ENCODE measurements at places on chromosomes 3 and 15.

- DNase-seq = no peak
These were observed 115.2 kb upstream of the TLE3 start for GRCh38 chr15:70212963-70213315.

GRCh38 chr15:99954361-99955180 is 221.3 kb upstream of the LYSMD4 start:
- DNase-seq = no peak

GRCh38 chr15:31758126-31758525 is 272.2 kb upstream of the CHRNA7 start:
- no peak for DNase-seq

GRCh38 chr15:55802600-55803376 is 59.8 kb upstream of the PRTG start:
- DNase-seq = no peak

DNA sequence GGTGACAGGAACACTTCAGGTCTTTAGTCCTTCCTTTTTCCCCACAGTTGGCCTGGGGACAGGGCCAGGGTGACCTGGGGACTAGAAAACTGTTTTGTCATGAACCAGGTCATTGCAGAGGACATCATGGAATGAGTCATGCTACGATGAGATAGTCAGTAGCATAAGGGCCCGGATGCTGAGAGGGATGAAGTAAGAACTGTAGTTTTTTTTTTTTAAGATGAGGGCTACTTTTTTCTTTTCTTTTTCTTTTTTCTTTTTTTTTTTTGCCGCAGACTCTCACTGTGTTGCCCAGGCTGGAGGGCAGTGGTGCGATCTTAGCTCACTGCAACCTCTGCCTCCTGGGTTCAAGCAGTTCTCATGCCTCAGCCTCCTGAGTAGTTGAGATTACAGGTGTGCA is 8.0 kb downstream of the MAP2K5 start:
- no peak for DNase-seq

DNA sequence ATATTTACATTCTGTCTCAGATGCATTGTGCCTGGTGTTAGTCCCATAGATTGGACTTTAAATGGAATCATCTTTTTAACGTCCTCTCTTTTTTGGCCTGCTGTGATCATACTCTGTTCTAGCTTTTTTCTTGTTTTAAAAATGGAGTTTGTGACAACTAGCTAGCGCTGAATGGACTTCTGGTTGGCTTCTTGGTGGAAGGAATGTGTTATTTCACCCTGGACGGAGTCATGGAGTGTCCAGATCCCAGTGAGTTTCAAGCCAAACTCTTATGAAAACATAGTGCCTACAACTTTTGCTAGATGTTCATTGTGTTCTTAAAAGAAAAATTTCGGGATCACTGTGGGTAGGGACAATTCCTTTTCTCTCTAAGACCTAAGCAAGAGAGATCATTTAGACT is 192.6 kb downstream of the TCF12 start:
- no peak for DNase-seq

DNA sequence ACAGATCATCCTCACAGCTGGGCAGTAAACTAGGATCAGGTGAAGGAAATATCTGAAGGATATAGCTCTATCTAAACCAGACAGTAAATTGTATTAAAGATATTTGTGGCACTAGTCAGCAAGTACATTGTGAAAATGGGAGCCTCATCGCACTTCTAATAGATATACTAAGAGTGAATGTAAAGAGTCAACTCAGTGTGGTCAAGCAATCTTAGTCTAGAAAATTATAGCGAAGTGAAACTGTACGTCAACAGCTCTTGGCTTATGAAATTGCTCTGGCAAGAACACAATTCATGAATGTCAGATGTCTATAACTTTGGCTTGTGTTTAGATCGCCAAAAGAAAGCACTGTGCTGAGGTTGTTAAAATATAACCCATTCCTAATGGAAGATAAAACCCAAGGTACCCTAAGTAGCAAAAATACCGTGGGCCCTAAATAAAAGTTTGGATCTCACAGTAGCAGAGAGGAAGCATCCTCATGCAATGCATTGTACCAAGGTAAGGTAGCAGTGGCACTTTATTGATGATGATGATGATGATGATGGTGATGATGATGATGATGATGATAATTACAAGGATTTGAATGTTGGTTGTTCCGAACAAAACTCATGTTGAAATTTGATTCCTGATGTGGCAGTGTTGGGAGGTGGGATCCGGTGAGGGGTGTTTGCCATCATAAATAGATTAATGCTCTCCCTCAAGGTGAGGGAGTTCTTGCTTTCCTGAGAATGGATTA is 228.5 kb downstream of the UNC13C start:
- no peak for DNase-seq

- DNase-seq = no peak
These were observed 3.1 kb downstream of the CCDC9B start for GRCh38 chr15:40337597-40337996.

- no peak for DNase-seq
These were observed 198.5 kb upstream of the COL8A1 start for GRCh38 chr3:99439892-99440291.

- DNase-seq = no peak
These were observed 175.3 kb downstream of the XXYLT1 start for GRCh38 chr3:195095704-195096036.

DNA sequence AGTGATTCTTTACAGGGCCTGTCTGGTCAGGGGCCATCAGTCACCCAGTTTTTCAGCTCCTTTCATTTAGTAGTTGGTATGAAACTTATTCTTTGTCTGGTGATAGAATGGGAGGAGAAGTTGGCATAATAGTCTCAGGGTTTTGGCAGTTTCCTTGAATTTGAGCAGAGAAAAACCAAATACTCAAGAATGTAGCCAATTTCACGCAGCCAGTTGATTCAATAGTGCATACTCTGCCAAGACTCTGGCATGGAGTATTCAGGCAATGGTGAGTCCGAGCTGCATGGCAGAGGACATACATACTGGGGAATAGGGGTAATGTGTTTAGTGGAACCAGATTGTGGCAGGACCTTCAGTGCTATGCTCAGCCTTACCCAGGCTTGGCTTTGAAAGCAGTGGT is 118.3 kb downstream of the GALK2 start:
- DNase-seq = no peak

DNA sequence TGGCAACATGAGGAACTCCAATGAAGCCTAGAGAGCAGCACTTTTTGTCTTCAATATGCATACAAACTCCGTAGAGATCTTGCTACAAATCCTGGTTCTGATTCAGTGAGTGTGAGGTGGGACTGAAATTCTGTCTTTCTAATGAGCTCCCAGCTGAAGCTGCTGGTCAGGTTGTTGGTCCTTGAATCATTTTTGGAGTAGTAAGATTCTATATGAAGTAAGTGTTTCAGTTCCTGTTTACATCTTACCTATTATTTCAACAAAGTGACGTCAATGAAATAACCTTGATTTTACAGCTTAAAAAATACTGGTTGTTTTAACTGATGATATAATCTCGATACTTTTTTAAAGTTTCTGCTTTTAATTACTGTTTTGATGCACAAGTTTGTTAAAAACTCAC is 33.9 kb downstream of the SHQ1 start:
- no peak for DNase-seq

DNA sequence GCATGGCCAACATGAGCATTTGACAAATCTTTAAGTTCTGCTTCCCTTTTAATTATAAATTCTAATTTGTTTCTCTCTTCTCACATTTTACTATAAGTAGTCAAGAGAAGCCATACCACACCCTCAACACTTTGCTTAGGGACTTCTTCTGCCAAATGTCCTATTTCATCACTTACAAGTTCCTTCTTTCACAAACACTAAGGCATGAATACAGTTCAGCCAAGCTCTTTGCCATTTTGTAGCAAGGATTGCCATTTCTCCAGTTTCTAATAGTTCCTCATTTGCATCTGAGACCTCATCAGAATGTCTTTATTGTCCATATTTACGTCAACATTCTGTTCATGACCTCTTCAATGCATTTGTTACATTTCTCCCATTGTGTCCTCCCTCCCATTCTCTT is 29.4 kb downstream of the SLC22A14 start:
- DNase-seq = no peak

- no peak for DNase-seq
These were observed 159.5 kb downstream of the RPLP1 start for GRCh38 chr15:69612112-69612511.

- DNase-seq = no peak
These were observed 215.2 kb upstream of the PRICKLE2 start for GRCh38 chr3:64440498-64440897.

DNA sequence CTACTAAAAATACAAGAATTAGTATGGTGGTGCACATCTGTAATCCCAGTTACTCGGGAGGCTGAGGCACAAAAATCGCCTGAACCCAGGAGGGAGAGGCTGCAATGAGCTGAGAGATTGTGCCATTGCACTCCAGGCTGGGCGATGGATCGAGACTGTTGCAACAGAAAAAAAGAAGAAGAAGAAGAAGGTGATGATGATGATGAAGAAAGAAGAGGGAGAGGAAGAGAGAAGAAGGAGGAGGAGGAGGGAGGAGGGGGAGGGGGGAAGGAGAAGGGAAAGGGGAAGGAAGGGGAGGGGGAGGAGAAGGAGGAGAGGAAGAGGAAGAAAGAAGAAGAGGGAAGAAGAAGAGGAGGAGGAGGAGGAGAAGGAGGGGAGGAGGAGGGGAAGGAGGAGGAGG is 33.2 kb upstream of the ZNF710 start:
- DNase-seq = no peak

DNA sequence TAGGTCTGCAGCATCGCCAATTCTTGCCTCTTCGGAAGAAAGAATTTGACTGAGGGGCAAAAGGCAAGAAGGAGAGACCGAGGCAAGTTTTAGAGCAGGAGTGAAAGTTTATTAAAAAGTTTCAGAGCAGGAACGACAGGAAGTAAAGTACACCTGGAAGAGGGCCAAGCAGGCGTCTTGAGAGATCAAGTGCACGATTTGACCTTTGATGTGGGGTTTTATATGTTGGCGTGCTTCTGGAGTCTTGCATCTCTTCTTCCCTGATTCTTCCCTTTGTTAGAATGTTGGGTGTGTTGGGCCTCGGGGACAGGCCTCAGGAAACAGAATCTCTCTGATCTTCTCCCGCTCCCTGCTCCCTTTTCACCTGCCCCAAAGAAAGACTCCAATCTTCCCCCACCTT is 40.6 kb upstream of the FLNB start:
- no peak for DNase-seq

DNA sequence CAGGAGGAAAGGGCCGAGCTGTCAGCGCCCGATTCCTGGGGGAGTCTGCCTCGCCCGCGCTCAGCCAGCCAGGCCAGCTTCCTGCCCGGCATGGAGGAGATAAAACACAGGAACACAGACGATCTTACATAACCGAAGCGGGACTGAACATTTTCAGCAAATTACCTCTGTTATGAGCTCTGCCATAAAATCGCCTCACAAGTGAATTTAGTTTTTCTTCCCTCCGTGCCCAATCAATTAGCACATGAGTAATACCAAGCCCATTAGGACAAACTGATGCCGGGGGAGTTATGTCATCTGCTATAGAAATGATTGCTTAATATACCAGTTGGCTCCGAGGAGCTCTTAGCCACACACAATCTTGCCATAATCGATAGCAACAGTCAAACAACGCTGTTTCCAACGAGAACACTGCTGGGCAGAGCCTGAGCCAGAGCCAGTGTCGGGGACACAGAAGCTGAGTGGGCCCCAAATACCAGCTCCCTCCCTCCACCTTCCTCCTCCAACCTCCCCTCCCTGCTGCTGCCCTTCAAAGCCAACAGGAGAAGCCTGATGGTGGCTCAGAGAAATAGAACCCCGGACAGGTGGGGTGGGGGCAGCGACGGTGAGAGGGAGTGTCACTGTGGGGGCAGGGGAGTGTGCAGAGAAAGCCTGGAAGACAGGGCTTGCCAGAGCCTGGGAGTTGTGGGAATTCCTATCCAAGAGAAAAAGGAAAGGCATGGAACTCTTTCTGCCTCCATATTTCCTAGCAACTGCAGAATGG is 279.4 kb upstream of the TLE3 start:
- no peak for DNase-seq

- no peak for DNase-seq
These were observed 372.1 kb downstream of the ROBO2 start for GRCh38 chr3:77412021-77412438.

DNA sequence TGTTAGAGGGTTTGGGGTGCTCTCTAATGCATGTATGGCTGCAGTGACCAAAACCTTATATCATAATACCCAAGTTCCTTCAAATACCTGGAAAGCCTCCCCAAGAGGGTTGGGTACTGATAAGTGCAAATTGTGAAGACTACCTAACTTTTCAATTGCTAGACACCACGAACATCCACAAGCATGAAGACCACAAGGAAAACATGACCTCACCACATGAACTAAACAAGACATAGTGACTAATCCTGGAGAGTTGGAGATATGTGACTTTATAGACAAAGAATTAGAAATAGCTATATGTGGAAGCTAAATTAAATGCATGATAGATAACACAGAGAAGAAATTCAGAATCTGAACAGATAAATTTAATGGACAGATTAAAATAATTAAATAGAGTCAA is 23.9 kb upstream of the AADACL2 start:
- no peak for DNase-seq

DNA sequence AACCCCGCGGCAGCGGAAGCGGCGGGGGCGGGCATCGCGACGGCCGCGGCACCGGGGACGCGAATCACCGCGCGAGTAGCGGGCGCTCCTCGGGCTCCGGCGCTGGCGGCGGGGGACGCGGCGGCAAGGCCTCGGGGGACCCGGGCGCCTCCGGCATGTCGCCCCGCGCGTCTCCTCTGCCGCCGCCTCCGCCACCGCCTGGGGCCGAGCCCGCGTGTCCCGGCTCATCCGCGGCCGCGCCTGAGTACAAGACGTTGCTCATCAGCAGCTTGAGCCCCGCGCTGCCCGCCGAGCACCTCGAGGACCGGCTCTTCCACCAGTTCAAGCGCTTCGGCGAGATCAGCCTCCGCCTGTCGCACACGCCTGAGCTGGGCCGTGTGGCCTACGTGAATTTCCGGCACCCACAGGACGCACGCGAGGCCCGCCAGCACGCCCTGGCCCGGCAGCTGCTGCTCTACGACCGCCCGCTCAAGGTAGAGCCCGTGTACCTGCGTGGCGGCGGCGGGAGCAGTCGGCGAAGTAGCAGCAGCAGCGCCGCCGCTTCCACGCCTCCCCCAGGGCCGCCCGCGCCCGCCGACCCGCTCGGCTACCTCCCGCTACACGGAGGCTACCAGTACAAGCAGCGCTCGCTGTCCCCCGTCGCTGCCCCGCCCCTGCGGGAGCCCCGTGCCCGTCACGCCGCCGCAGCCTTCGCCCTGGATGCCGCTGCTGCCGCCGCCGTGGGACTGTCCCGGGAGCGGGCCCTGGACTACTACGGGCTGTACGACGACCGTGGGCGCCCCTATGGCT is 675 bp downstream of the RBM15B start:
- no peak for DNase-seq
